ENCODE measurements at places on chromosomes 4 and X.
A peak's percentile ranks its signal among the peaks of the same experiment; 100 is the strongest.

GRCh38 chr4:141654098-141654497 is 17.7 kb downstream of the IL15 start:
- no peak for DNase-seq

- no peak for DNase-seq
Measured at GRCh38 chrX:6989858-6990257, 157.7 kb upstream of the STS start.

DNA sequence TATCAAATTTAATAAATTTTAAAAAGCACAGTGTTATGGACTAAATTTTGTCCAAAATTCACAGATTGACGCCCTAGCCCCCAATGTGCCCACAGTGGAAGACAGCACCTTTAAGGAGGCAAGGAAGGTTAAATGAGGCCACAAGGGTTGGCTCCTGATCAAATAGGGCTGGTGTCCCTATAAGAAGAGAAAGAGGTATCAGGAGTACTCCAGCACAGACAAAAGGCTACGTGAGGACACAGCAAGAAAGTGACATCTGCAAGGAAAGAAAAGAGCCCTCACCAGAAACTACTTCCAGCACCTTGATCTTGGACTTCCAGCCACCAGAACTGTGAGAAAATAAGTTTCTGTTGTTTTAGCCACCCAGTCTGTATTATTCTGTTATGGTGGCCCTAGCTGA is 48.8 kb downstream of the FAM13A start:
- DNase-seq, result no peak

DNA sequence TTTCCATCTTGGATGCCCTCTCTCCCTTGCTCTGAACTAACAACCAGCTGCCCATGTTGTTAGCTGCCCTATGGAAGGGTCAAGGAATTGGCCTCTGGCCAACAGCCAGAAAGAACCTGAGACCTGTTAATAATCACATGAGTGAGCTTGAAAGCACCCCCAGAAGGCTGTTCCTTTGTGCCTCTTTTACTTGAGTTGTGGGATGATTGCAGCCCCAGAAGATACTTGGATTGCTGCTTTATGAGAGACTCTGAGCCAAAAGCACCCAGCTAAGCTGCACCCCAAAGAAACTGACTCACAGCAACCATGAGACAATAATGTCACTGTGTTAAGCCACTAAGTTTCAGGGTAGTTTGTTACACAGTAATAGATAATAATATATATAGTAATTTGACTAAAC is 73.3 kb downstream of the FRYL start:
- no peak for DNase-seq

DNA sequence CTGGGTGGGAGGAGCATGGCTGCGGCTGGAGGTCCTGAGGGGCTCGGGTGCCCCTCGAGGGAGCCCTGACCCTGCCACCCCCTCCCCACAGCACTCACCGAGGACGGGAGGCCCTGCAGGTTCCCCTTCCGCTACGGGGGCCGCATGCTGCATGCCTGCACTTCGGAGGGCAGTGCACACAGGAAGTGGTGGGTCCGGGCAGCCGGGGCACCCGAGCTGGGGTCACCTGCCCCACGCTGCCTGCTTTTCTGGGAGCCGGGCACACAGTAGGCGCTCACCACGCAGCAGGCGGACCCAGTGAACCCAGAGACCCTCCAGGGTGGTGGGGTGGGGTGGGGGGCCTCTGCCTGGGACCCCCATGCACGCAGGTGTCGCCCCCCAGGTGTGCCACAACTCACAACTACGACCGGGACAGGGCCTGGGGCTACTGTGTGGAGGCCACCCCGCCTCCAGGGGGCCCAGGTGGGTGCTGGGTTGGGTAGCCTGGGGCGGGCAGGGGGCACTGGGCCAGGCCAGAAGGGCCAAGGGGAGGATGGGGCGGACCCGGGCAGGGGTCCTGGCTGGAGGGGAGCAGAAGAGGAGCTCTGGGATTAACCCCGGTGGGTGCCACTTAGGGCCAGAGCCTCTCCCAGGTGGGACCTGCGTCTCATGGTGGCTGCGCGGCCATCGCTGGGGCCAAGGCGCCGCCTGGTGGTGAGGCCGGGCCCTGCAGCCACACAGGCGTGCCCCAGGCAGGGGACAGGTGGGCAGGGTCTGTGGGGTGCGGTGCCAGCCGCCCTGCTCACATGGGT is 1.4 kb downstream of the HGFAC start:
- peak; percentile 30 for DNase-seq

GRCh38 chr4:79575709-79576428 is 167.8 kb upstream of the GK2 start:
- DNase-seq, result no peak
